ENCODE measurements at places on chromosomes 11 and 22.

- no peak for DNase-seq
These were observed 20.1 kb upstream of the SPINDOC start for GRCh38 chr11:63793161-63793560.

- peak; percentile 77 for DNase-seq
These were observed 2.3 kb upstream of the RHOD start for GRCh38 chr11:67054346-67054835.

- no peak for DNase-seq
These were observed 326.3 kb downstream of the ETS1 start for GRCh38 chr11:128261011-128261421.

- DNase-seq, result no peak
These were observed 1.2 kb downstream of the DENND6B start for GRCh38 chr22:50325444-50326224.

DNA sequence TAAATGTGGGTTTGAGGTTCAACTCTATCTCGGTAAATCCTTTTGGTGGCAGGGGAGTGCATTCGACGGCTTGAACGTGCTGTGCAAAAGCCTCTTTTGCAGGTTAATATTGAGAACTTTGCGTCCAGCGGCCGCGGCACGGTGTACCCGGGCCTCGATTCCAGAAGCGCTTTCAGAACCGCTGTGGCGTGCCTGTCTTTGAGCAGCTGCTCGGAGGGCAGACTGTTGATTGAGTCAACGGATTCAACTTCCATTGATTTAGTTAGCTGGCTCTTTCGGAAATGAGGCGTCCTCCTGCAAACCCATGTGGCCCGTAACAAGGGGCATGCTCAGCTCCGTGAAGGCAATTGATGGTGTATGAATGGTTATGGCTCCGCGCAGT lies 1247.8 kb downstream of the BRD1 start:
- DNase-seq, result no peak

GRCh38 chr11:94030059-94030458 lies 8.9 kb downstream of the HEPHL1 start:
- DNase-seq, result no peak

DNA sequence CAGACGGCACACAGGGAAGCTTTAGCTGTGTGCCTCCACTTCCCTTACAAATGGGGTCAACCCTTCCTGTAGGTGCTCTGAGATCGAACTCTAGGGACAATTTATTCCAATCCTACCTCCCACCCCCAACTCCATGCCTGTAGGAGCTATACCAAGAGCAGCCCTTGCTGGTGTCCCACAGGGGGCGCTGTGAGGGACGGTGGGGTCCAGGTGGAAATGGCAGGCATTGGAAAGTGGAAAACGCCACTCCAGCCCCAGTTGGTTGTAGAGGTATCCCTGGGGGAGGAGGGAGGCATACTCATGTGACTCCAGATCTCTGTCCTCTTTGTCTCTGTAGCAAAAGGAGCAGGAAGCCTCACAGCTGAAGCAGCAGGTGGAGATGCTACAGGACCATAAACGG lies 161.3 kb downstream of the MYO18B start:
- DNase-seq, result no peak

DNA sequence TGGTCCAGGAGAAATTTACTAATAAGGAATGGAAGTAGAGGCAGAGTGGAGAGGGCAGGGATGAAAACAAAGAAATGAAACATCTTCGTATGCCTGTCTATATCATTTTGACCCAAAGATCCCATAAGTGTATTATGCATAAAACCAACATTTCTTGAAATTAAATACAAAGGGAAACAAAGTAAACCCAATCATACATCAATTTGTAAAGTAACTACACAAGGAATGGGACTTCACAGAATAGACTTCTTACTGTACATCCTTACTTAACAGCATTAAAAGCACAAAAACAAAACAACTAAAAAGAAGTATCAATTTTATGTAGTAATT lies 253.6 kb upstream of the CCDC179 start:
- DNase-seq, result no peak

All from fibroblast of lung (primary cell).